Effector CD8-positive, alpha-beta T cell (primary cell): ENCODE measurements at places on chromosomes 3 and 15.

DNA sequence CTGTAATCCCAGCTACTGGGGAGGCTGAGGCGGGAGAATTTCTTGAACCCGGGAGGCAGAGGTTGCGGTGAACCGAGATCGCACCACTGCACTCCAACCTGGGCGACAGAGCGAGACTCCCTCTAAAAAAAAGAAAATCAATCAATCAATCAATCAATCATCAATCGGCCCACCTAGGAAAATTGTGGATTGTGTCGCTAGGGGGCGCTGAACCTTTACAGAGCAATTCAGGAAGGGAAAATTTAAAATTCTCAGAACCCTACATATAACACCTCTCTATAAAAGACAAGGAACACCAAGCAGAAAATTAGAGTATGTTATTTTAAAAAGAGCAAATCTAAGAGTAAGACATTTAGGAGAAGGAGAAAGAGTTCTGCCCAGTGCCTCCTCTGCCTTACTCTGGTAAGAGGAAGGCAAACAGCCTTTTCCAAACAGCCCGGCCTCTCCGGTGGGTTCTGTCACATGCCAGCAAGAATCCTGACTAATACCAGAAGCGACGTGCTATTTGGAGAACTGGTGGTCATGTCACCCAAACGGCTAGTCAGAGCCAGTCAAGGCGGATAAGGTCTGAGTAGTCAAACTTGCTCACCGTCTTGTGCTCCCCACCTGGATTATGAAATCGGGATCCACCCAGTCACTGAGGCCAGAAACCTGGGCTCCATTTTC lies 22.3 kb upstream of the SMCO1 start:
- DNase-seq = peak; percentile 57

DNA sequence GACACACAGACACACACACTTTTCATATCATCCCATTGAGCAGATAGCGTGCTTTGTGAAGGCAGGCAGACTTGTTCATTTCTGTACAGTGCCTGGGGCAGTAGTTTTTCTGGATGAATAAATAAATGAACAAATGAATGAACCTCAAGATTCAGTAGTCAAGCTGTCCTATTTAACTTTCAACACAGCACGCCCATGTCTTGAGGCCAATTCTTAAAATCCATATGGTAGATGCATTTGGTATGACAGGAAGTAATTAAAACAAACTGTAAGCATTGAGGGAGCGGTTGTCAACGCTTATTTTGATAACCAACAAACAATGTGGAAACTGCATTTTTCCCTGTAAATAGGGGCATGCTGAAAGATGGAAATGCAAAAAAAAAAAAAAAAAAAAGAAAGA lies 80.0 kb upstream of the BNC1 start:
- no peak for DNase-seq

DNA sequence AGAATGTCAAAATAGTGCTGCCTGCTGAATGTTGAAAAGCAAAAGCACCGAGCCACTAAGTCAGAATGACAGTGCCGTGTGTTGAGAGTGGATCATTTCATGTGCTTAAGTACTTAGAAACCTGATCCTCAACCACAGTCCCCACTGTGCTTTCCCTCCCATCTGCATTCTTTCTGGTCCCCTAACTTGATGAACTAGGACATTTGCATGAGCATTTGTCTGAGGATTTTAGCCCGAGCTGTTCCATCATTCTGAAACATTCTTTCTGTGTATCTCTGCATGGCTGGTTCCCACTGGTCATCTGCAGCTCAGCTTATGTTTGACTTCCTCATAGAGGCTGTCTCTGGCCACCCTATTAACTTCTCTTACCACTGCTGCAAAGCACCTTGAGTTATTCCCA lies 42.0 kb downstream of the SST start:
- no peak for DNase-seq

DNA sequence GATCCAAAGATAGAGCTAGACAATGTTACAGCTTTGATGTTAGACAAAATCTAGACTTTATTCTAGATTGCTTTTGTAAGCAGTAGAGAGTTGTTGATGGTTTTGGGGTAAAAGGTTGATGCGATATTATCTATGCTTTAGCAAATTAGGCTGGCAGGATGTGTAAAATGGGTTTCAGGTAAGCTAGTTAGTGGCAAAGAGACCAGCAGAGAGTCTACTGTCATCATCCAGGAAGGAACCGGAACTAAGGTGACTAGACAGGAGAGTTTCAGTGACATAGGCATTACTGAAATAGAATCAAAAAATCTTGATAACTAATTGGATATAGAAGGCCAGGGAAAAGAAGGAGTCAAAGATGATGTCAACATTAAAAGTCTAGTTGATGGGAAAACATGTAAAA lies 11.1 kb downstream of the OR5K2 start:
- no peak for DNase-seq

GRCh38 chr3:110487840-110488239 lies 583.8 kb upstream of the NECTIN3 start:
- no peak for DNase-seq

GRCh38 chr3:1960506-1960905 lies 138.2 kb upstream of the CNTN4 start:
- no peak for DNase-seq

GRCh38 chr15:70127770-70128413 lies 30.2 kb upstream of the TLE3 start:
- no peak for DNase-seq

- DNase-seq = no peak
Measured at GRCh38 chr15:40863660-40864270, 10.3 kb downstream of the RHOV start.

DNA sequence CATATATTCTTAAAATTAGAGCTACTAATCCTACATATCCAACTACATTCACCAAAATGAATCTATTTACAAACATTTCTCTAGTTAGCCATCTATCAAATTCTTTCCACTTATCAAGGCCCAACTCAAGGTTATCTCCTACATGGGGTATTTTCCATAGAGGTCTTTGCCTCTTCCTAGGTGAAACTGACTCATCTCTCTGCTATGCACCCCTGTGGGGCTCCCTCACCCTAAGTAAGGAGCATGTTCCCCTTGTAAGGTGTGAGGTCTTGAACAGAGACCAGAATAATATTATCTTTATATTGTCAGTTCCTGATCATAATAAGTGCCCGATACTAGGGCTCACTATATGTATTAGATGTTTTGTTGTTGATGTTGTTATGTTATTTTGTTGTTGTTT lies 74.6 kb upstream of the TSC22D2 start:
- DNase-seq = no peak

DNA sequence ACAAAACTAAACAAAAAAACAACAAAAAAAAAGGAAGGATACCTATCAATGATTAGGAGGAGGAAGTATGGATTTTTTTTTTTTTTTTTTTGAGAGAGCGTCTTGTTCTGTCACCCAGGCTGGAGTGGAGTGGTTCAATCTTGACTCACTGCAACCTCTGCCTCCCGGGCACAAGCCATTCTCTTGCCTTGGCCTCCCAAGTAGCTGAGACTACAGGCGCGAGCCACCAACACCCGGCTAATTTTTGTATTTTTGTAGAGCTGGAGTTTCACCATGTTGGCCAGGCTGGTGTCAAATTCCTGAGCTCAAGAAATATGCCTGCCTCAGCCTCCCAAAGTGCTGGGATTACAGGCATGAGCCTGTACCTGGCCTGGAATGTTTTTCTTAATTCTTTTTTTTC lies 195.8 kb downstream of the CBLB start:
- no peak for DNase-seq

GRCh38 chr3:197795200-197795599 lies 4.1 kb downstream of the LRCH3 start:
- no peak for DNase-seq

DNA sequence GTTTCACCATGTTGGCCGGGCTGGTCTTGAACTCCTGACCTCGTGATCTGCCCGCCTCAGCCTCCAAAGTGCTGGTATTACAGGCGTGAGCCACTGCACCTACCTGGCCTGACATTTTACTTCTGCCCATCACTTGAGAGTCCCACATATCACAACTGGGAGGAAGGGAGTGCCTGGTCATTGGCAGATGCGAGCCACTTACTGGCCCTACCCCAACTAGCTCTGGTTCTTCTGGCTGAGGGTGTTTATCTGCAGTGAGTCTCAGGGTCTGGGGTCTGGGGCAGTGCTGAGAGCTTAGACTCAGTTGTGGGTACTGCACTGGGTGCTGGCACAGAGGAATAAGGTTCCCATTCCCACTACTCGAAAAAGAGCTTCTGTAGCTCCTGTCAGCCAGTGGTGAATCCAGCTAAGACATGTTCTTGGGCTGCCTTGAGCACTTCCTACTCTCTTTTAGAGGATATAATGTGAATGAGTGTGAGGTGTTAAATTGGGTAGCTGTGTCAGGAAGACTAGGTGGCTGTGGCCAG lies 30.2 kb downstream of the DAG1 start:
- no peak for DNase-seq
